ENCODE measurements at places on chromosomes 1 and 21.

GRCh38 chr1:41365772-41366454 lies 4.7 kb downstream of the FOXO6 start:
- H3K36me3 ChIP-seq, result no peaks in the 10 kb centered on the region
- DNase-seq, result no peak
- H3K27me3 ChIP-seq, result peaks cover 23% of the 10 kb centered on the region
- peak overlapping the region; percentile 54 for H3K4me3 ChIP-seq

DNA sequence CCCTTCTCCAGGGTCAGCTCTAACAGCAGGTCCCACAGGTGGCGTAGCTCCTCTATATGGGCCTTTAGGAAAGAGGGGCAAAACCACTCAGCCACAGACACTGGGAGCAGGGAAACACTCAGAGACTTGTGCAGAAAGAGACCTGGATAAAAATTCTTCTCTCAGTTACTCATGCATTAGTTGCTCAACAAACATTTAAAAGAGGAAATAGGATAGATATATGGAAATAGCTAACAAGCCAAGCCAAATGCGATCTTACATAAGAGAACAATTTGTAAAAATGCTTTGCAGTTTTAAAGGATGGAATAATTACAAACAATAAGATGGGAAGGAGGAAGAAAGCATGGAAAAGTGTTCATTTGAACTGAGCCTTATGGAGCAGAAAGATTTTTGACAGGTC lies 4.9 kb downstream of the SPTA1 start:
- H3K27ac ChIP-seq, result no peak overlapping the region
- no peaks in the 10 kb centered on the region for H3K4me1 ChIP-seq
- H3K4me3 ChIP-seq, result no peak overlapping the region
- H3K36me3 ChIP-seq, result no peaks in the 10 kb centered on the region
- H3K27me3 ChIP-seq, result no peaks in the 10 kb centered on the region

DNA sequence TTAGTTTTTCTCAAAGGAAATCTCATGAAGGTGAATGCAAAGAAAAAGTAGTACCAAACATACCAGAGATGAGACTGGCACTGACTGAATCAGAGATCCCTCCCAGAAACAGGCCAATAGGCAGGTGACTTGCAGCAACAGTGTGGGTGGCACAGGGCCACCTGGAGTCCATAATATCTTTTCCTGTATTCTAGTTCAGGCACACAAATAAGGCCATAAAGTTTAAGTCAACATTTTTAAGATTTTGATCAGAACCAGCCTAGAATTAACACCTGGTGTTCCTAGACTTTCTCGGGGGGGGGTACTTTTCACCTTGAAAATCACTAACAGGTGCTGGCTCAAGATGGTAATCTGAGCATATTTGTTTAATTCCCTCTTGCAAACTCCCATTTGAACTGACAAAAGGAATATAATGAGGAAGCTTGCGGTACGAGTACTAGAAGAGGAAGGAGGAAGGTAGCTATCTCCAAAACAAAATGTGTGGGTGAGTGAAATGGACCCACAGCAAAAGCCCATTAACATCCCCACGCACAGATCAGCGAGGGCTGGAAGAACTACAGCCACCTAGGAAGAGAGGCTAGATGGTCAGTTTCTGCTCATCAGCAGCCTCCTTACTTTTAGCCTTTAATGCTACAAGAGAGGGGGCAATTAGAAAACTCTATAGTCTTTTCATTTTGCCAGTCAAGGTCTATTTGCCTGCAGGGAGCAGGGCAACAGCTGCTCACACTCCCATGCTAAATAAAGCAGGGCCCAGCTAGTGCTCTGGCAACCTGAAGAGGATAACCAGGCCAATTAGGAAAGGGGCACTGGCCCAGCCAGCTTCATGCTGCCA lies 18.9 kb downstream of the SDE2 start:
- H3K27ac ChIP-seq, result no peak overlapping the region
- no peaks in the 10 kb centered on the region for H3K27me3 ChIP-seq
- no peaks in the 10 kb centered on the region for H3K4me1 ChIP-seq
- DNase-seq, result no peak

- H3K4me1 ChIP-seq, result peaks cover 4% of the 10 kb centered on the region
- no peaks in the 10 kb centered on the region for H3K36me3 ChIP-seq
- H3K27me3 ChIP-seq, result peaks cover 45% of the 10 kb centered on the region
These were observed 2.1 kb downstream of the LHX8 start for GRCh38 chr1:75136195-75136815.

DNA sequence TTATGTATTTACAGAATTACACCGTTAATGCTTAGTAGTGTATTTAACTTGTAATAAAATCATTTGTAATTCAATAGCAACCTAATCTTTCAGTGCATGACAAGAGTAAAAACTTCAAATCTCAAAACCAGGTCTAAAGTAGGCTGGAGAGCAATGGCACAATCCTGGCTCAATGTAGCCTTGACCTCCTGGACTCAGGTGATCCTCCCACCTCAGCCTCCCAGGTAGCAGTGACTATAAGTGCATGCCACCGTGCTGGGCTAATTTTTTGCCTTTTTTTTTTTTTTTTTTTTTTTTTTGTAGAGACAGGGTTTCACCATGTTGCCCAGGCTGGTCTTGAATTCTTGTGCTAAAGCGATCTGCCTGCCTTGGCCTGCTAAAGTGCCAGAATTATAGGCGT lies 11.3 kb downstream of the IPP start:
- no peak for DNase-seq
- H3K36me3 ChIP-seq, result no peaks in the 10 kb centered on the region
- no peaks in the 10 kb centered on the region for H3K4me1 ChIP-seq
- H3K27ac ChIP-seq, result no peak overlapping the region
- no peaks in the 10 kb centered on the region for H3K27me3 ChIP-seq

- no peak overlapping the region for H3K4me3 ChIP-seq
- no peaks in the 10 kb centered on the region for H3K36me3 ChIP-seq
- H3K4me1 ChIP-seq, result peaks cover 4% of the 10 kb centered on the region
- no peaks in the 10 kb centered on the region for H3K27me3 ChIP-seq
- DNase-seq, result no peak
These were observed 171.7 kb downstream of the CRB1 start for GRCh38 chr1:197439708-197440280.

- H3K4me3 ChIP-seq, result no peak overlapping the region
- no peaks in the 10 kb centered on the region for H3K36me3 ChIP-seq
- DNase-seq, result no peak
- H3K27ac ChIP-seq, result no peak overlapping the region
- no peaks in the 10 kb centered on the region for H3K27me3 ChIP-seq
These were observed 624.8 kb upstream of the PTBP2 start for GRCh38 chr1:96096613-96097321.

DNA sequence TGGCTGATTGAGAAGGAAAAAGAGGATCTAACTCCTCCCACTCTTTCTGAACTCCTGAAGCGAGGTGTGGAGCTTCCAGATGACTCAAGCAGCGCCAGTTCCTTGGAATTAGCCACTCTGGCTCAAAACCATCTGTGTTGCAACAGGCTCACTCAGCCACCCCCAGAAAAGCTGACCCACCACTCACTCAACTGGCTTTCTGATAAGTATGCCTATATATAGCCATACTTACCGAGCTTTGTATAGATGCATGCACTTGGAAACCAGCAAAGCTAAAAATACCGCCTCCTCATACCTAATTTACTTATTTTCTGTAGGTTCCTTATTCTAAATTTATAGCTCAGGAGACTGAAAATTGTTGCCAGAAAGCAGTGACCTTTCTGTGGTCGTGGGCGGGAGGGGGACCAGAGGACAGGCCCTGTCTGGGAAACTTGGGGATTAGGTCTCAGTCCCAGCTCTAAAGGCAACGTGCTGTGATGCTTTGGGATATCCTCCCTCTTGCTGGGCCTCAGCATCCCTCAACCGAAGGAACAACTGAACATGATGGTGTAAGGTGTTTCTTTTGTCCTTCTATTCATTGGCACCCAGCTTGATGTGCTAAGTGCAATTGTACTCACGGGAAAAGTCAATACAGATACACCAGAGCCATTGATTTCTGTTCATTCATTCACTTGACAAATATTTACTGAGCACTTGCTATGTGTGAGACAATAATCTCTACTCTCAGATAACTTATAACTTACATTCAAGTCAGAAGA lies 65.7 kb downstream of the NENF start:
- H3K36me3 ChIP-seq, result no peaks in the 10 kb centered on the region
- no peaks in the 10 kb centered on the region for H3K27me3 ChIP-seq
- H3K4me3 ChIP-seq, result no peak overlapping the region
- H3K4me1 ChIP-seq, result no peaks in the 10 kb centered on the region
- DNase-seq, result no peak
- H3K27ac ChIP-seq, result no peak overlapping the region

- H3K4me3 ChIP-seq, result no peak overlapping the region
- H3K36me3 ChIP-seq, result peaks cover 20% of the 10 kb centered on the region
- no peaks in the 10 kb centered on the region for H3K4me1 ChIP-seq
- H3K27ac ChIP-seq, result no peak overlapping the region
- H3K27me3 ChIP-seq, result no peaks in the 10 kb centered on the region
- no peak for DNase-seq
These were observed 11.0 kb downstream of the COL6A1 start for GRCh38 chr21:45992301-45993209.

- no peak for DNase-seq
- no peaks in the 10 kb centered on the region for H3K4me1 ChIP-seq
- H3K27me3 ChIP-seq, result no peaks in the 10 kb centered on the region
- no peak overlapping the region for H3K27ac ChIP-seq
- no peak overlapping the region for H3K4me3 ChIP-seq
These were observed 52.8 kb downstream of the FCRL5 start for GRCh38 chr1:157499521-157499920.

- H3K4me1 ChIP-seq, result no peaks in the 10 kb centered on the region
- no peak overlapping the region for H3K4me3 ChIP-seq
- no peak for DNase-seq
- no peaks in the 10 kb centered on the region for H3K27me3 ChIP-seq
- H3K36me3 ChIP-seq, result no peaks in the 10 kb centered on the region
These were observed 27.4 kb upstream of the DNASE2B start for GRCh38 chr1:84370831-84371394.

GRCh38 chr1:96488777-96489176 lies 232.8 kb upstream of the PTBP2 start:
- H3K36me3 ChIP-seq, result no peaks in the 10 kb centered on the region
- H3K4me3 ChIP-seq, result no peak overlapping the region
- H3K4me1 ChIP-seq, result peaks cover 3% of the 10 kb centered on the region
- peaks cover 2% of the 10 kb centered on the region for H3K27me3 ChIP-seq

DNA sequence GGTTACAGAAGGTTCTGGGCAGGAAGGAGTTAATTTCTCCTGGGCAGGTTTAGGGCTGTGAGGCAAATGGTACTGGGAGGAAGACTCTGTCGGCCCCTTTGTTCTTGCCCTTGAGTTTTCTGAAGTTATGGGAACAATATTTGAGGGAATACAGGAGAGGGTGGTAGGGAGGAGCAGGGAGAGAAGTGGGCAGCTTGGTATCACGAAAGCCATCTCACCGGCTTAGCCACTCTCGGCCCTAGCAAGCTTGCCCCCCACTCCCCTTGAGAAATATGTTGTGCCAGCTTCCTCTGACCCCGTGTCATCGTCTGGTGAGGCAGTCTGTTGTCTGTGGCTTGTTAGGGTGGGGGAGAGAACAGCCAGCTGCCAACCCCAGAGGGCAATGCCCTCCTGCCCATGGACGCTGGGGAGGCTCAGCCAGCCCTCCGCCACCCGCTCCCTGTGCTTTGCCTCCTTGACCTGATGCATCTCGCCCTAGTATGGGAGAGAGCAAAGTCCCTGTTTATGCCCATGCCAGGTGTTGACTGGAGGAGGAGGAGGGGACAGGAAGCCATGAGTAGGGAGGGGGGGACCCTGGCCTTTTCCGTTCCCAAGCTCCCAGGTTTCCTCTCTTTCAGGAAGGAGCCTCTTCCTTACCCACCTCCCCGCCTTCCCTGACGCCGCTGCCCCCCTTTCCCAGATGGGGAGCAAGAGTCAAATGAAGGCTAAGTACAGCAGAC lies 1.2 kb downstream of the EFNA1 start:
- H3K36me3 ChIP-seq, result no peaks in the 10 kb centered on the region
- DNase-seq, result no peak
- H3K27me3 ChIP-seq, result peaks cover 28% of the 10 kb centered on the region
- no peak overlapping the region for H3K27ac ChIP-seq
- no peak overlapping the region for H3K4me3 ChIP-seq

DNA sequence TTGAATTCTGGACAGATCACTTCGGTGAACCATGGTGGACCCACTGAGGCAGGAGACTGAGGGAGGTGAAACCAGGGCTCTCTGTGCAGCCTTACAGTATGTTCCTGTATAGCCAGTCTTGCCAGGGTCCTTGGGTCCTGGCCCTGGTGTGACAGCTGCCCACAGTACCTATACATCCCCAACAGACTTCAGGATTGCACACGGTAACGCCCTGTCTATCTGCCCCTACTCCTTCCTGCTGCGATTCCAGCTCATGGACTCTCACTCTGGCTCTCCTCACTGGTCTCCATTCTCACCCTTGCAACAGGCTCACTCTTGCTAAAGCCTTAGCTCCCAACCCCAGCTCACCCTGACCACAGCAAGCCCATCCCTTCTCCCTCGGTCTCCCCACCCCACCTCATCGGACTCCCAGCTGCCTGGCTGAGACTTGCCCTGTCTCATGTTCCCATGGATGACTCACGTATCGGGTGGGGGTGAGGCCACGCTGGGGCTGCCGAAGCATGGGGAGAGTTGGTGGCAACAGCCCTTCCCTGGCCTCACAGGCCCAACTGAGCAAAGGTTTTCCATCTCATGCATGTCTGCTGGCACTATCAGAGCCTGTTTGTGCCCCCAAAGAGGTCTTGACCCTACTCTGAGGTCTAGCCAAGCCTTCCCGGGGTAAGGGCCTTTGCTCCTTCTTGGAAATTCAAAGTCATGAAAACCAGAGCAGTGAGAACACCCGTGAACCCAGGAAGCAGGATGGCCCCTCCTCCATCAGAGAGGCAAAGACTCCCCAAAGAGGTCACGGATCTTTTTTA lies 7.1 kb downstream of the PHLDA3 start:
- H3K36me3 ChIP-seq, result peaks cover 10% of the 10 kb centered on the region
- no peak for DNase-seq
- H3K27me3 ChIP-seq, result no peaks in the 10 kb centered on the region

- H3K27me3 ChIP-seq, result no peaks in the 10 kb centered on the region
- H3K27ac ChIP-seq, result no peak overlapping the region
- H3K36me3 ChIP-seq, result no peaks in the 10 kb centered on the region
- H3K4me1 ChIP-seq, result peaks cover 1% of the 10 kb centered on the region
- H3K4me3 ChIP-seq, result no peak overlapping the region
These were observed 7.6 kb upstream of the ATF3 start for GRCh38 chr1:212600980-212601379.

GRCh38 chr1:51325878-51326755 lies 4.2 kb downstream of the TTC39A start:
- no peaks in the 10 kb centered on the region for H3K36me3 ChIP-seq
- H3K4me3 ChIP-seq, result no peak overlapping the region
- no peak for DNase-seq

DNA sequence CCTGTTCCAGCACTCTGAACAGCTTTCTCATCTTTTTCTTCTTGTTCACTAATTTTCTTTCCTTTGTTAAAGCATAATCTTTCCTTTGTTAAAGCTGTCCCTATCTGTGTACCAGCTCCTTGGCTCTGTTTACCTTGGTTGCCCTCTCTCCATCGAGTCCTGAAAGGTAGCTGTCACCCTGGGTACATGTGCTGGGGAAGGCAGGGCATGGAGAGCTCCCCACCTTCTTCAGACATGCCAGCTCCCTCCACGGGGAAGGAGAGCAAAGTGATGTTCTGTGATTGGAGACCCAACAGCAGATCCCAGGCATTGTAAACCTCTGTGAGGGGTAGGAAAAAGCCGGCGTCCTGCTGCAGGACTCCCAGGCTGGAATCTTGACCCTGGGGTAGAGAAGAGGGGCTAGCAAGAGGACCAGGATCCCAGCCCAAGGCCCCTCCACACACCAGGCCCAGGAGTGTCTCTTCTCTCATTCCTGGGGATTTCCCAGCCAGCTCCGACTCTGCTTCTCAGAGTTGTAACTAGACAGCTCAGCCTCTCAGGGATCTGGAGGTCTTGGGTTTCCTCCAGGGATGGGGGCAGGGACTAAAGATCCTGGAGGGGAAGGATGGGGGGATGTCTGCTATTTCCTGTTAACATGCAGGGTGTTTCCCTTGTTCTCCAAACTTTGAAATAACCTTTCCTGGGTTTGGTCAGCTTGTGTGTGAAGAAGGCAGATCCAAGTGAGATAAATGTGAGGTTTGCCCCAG lies 34.4 kb downstream of the TMCC2 start:
- H3K27ac ChIP-seq, result no peak overlapping the region
- no peak overlapping the region for H3K4me3 ChIP-seq
- no peaks in the 10 kb centered on the region for H3K36me3 ChIP-seq
- H3K27me3 ChIP-seq, result no peaks in the 10 kb centered on the region

Measured in iPS DF 6.9 (cell line).